ENCODE measurements at places on chromosomes 5 and 9.

- DNase-seq, result no peak
Observed at GRCh38 chr9:97243606-97244005, 63.9 kb upstream of the CCDC180 start.

GRCh38 chr5:27220752-27221151, 182.4 kb upstream of the CDH9 start:
- no peak for DNase-seq

- no peak for DNase-seq
Observed at GRCh38 chr5:39005566-39006232, 68.5 kb downstream of the RICTOR start.

- DNase-seq, result no peak
Observed at GRCh38 chr5:36060420-36060887, 6.2 kb downstream of the UGT3A2 start.

DNA sequence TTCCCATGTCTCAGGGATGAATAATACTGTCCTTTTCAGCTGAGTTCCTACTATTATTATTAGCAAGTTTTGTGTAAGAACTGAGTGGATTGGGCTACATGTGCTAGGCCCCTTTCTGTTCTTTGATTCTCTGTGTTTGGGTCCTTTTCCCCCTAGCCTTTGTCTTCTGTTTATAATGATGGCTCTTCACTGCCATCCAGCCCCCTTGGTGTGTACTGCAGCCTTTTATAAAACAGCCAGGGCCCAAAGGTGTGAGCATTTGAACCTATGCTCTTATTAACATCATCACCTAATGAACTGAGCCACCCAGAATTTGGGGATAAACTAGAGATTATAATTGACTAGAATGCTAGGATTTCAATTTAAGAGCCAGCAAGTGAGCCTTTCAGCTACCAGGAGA, 52.6 kb downstream of the PLAC8L1 start:
- DNase-seq, result no peak

DNA sequence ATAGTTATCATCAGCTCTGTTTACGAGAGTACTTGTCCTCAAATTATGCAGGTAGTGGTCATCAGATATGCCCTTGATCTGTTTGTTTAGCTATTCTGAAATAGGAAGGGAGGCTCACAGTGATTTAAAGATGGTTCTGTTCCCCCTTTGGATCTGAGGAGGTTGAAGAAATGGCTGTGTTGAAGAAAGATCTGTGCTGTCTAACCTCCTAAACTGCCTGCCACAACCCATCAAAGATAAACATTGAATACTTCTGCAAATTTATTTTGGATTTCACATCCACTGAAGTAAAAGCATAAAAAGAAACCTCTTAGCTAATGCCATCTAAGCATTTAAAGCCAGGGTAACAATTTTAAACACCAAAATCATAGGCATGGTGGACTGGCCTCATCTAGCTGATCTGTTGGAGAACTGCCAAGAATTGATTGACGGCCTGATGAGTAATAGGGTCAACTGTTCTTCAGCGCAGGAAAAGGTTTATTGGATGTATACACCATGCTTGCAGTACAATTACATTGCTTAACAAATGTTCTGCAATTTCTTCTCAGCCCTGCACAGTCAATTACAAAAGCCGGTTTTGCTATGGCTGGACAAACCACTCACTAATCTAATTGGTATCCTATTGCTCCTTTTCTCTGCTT, 97.6 kb downstream of the SEMA6A start:
- DNase-seq, result no peak

GRCh38 chr5:152226191-152226590, 178.9 kb downstream of the NMUR2 start:
- no peak for DNase-seq

GRCh38 chr9:100117316-100117715, 18.3 kb downstream of the INVS start:
- DNase-seq, result no peak

GRCh38 chr5:179378116-179378440, 32.8 kb upstream of the ADAMTS2 start:
- DNase-seq, result no peak

DNA sequence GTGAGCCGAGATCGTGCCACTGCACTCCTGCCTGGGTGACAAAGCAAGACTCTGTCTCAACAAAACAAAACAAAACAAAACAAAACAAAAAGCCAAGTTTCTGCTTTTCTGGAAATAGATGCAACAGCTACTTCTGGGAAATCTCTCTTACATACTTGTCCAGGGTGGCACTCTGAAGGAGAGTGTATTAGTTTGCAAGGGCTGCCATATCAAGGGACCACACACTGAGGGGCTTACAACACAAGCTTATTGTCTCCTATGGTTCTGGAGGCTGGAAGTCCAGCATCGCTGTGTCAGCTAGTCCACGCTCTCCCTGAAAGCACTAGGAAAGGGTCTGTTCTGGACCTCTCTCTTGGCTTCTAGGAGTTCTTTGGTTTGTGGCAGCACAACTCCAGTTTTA, 277.9 kb upstream of the WWC1 start:
- no peak for DNase-seq

DNA sequence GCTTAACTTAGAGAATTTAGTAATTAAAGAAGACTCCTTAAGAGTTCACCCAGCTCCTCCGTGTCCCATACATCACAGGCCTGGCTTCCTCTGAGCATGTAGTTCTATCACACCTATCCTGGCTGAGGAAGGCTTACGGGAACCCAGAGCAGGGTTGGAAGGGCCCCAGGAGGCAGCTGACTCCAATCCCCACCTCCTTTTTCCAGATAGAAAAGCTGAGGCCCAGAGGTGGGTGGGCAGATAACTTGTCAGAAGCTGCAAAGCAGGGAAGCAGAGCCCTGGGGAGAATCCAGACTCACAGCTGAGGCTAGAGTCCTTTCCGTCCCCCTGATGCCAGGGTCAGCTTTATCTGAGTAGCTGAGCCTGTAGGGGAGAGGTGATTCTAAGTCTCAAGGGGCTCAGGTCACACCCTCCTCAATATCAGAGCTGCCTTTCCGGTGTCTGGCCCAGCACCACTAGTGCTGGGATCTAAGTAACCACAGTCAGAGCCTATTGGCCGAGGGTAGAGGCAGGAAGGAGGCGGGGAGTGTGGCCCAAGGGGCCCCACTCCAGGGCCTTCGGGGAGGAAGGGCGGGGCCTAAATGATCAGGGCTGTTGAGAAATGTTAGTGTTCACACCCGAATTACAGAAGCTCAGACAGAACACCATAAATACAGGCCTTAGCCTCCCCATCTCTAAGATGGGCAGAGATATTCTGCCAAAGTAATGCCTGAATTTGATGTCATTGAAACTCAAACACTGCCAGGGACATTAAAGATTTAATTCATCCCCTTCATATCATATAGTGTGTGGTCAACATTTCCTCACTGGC, 9.9 kb downstream of the CCDC69 start:
- DNase-seq, result peak; percentile 41

DNA sequence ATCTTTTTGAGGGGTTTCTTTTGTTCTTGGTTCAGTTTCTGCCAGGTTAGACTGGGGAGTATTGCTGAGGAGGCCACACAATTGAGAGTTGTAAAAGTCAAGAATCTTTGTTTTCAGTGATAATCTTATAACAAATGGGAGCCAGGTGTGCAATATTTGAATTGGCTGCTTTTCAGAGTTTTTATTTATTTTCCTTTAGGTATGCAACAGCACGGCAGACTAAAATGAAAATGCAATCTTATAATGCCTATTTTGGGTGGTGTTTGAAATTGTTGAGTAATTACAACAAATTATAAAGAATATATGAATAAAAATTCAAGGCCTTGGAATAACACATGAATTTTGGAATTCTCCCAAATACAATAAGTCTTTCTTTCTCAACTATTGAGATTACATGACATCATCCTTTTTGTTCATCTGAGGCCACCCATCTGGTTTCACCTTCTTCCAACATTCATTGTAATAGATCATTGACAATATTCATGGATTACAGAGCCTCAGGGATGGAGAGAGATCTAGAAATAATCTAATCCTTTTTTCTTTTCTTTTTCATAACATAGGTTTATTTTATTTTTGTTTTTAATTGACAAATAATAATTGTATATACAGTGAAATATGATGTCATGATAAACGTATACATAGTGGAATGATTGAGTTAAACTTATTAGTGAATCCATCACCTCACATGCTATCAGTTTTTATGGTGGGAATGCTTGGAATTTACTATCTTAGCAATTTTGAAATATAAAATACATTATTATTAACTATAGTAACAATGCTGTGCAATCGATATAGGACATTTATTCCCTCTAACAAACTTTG, 1061.0 kb downstream of the NR2F1-AS1 start:
- no peak for DNase-seq

DNA sequence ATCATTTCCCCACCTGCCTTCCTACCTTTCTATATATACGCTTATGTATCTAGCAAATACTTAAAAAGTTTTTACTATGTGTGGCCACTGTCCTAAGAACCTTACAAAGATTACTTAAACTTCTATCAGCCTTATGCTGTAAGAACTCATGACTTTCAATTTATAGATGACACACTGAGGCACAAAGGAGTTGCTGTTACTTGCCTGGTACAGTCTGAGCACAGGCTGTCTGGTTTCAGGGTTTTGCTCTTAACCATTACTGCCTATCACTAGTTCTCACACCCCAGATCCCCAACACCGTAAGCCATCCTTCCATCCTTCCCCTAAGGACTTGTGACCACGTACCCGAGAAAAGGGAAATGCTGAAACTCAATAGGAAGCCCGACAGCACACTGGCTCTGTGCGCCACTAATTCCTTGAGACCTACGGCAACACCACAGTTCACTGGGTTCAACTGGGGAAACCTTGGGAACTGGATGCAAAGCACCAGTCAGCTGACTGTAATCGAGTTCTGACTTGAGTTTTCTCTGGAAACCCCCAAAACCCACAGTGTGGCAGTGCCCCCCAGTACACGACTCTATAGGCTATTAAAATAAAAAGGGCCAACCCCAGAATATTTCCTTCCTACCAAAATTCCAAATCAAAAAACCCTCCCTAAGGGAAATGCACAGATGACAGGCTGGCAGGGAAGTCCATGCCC, 56.0 kb downstream of the AUH start:
- DNase-seq, result no peak

- no peak for DNase-seq
Observed at GRCh38 chr9:83011611-83012010, 51.3 kb downstream of the RASEF start.

DNA sequence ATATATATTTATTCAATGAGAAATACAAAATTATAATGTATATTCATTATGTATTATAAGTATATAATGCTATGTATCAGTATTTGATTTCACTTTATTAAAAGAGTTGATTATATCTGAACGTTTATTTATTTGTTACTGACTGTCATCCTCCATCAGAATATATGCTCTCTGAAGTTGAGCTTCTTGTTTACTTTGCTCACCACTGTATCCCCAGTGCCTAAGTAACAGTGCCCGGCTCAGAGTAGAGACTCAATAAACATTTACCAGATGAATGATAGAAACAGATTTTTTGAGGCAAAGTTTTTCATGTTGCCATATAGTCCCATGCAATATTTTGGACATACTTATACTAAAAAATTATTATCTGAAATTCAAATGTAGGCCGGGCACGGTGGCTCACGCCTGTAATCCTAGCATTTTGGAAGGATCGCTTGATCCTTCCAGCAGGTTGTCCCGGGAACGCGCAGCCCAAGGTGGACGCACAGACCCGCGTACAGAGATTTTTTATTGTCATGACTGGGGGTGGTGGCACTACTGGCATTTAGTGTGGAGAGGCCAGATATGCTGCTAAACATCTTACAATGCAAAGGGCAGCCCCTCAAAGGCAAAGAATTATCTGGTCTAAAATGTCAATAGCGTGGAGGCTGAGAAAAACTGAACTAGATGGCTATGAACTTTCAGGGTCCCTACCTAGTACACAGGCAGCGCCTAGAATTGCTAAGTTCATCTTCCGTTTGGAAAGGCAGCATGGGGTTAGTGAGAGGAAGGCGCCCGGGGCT, 761 bp upstream of the DNAJC25 start:
- no peak for DNase-seq

- DNase-seq, result peak; percentile 93
Observed at GRCh38 chr5:177494346-177495195, 2.8 kb downstream of the PDLIM7 start.

DNA sequence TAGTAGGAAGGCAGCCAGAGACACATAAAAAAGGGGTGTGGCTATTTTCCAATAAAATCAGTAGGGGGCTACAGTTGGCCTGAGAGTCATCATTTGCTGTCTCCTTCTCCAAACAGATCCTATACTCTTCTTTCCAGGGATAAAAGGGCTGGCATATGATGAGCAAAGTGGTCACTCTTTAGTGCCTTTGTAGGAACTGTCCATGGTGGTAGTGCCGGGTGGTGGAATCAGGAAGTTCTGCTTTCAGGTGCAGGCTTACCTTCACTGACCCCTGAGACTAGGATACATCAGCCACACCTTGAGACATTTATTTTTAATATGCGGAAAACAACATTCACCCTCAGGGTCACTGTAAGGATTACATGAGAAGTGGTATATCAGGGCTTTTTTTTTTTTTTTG, 80.8 kb downstream of the ASTN2 start:
- no peak for DNase-seq

- no peak for DNase-seq
Observed at GRCh38 chr9:135660407-135660806, 2.7 kb upstream of the LCN9 start.

DNA sequence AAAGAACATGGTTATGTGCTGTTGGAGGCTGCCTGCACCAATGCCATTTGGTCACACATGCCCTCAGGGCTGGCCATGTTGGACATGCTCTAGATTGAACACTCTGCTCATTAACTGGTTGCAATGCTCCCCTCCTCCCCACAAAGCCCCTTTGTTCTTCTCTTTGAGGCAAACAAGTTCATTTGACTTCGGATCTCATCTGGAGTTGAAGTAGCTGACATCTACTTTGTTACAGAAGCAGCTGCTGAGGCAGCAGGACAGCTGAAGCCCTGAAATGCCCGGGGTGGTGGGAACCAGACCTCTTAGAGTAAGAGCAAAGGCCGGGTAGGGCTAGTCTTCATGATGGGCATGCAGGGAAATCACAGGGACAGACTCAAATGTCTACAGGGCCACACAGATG, 123.5 kb downstream of the APBA1 start:
- DNase-seq, result no peak

DNA sequence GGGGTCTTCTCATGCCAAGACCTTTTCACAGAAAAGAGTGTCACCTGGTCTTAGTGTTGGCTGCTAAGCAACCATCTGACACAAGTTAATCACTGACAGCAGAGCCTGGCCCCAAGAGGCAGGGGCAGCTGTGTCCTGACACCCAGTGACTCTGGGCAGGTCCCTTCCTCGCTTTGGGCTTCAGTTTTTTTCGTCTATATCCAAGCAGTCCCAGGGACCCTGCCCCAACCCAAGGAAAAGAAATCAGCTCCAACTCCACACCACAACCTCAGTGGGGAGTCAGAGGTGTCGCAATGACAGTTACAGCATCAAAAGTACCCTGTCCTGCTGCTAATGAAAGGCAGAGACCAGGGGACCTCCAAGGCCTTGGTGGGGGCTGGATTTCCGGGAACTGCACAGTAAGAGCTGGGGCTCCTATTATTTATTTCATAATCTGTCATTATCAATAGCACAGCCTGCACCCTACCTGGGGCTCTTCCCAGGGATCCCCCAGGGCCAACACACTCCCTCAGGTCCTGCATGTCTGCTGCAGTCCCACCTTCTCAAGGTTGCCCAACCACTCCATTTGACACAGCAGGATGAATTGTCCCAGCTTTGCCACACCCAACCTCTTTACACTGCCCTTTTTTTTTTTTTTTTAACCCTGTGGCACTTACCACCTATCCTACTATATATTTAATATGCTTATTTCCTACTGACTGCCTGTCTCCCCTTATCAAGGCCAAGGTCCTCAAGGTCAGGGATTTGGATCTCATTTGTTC, 9.4 kb downstream of the ANKS6 start:
- no peak for DNase-seq

- no peak for DNase-seq
Observed at GRCh38 chr5:9613360-9613759, 16.8 kb downstream of the TAS2R1 start.

All from kidney capillary endothelial cell (primary cell).